NCI-H2081 treated with DMSO at 0.1 percent for 48 hours (cell line): ENCODE measurements at places on chromosomes 6 and 20.

DNA sequence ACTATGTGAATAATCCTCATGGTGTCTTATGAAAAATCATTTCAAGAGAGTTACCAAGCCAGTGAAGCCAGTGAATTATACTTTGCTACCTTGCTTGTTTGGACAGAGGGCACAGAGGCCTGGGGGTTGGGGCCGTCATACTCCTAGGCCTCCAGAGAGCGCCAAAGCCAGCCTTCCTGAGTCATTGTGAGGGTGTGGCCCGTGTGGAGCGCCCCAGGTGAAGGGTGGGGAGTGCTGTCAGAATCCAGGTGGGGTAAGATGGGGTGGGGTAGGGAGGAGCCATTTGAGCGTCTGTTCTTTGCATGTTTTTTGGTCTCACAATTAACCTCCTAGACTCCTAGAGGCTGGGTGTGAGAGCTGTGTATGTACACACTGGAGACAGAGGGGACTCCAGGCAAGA lies 71.1 kb downstream of the PERP start:
- no peak for DNase-seq

GRCh38 chr6:48472091-48472490 lies 361.1 kb upstream of the PTCHD4 start:
- DNase-seq = no peak

DNA sequence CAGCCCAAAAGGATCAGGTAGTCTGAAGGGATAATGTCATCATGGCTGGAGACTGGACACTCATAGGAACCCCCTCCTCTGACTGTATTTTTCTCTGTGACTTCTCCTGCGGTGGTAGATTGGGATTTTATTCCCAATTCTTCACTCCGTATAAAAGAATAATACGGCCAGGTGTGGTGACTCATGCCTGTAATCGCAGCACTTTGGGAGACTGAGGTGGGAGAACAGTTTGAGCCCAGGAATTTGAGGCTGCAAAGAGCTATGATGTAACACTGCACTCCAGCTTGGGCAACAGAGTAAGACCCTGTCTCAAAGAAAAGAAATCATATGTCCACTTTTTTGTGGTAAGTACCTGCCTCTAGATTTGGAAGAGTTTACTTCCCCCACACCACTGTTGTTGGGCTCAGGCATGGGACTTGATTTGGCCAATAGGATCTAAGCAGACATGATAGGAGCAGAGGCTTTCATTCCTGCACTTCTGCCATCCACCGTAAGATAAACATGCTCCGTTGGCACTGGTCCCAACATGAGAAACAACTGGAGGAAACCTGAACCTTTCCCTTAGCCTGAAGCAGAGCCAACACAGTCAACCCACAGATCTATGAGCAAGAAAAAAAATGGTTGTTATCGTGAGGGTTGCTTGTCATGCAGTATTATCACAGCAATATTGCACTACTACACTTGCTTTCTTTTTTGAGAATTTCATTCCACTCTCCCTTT lies 82.0 kb downstream of the JPH2 start:
- no peak for DNase-seq

GRCh38 chr6:168851460-168852375 lies 401.9 kb downstream of the THBS2 start:
- DNase-seq = no peak

- no peak for DNase-seq
These were observed 51.1 kb downstream of the ARID1B start for GRCh38 chr6:156828280-156828703.

- no peak for DNase-seq
These were observed 283.9 kb downstream of the TBC1D7 start for GRCh38 chr6:13044390-13044789.

- no peak for DNase-seq
These were observed 45.3 kb downstream of the SLC52A3 start for GRCh38 chr20:722822-723644.

DNA sequence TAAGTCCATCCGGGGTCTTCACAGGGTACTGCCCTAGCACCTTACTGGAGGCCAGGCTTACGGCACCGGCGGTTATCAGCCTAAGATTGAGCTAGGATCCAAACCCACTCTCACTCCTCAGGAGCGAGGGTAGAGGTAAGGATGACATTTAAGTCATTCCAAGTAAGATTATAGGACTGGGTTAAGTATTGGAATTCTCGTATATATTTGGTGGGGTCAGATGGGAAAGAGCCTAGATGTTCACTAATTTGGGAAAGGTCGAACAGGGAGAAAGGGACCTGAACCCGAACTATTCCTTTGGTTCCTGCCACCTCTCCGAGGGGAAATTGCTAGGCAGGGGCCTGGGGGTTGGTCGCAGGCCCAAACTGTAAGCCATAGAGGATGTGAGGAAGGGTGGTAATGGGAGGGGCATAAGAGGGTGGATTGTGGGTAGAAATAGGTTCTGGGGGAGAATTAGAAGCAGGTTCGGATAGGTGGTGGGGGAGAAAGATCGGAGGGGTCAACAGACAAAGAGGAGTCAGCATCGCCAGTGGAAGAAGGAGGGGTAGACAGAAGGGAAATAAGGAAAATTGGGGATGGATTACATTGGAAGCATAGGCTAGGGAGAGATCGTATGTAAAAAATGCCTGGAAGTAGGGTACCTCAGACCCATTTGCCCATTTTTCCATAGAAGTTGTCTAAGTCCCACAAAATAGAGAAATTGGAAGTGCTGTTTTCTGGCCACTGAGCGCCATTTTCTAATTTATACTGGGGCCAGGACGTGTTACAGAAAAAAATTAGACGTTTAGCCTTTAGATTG lies 747.1 kb upstream of the ADGRB3 start:
- DNase-seq = no peak

GRCh38 chr20:1371202-1371782 lies 21.6 kb downstream of the FKBP1A start:
- DNase-seq = no peak

GRCh38 chr6:161462148-161462547 lies 188.3 kb upstream of the AGPAT4 start:
- no peak for DNase-seq

- DNase-seq = no peak
These were observed 729 bp upstream of the ZHX3 start for GRCh38 chr20:41318271-41318649.

GRCh38 chr6:10882657-10883171 lies 873 bp upstream of the GCM2 start:
- DNase-seq = no peak
